ENCODE measurements at places on chromosomes 12 and 14.

GRCh38 chr12:89353188-89353822, 1.0 kb upstream of the DUSP6 start:
- DNase-seq: no peak

DNA sequence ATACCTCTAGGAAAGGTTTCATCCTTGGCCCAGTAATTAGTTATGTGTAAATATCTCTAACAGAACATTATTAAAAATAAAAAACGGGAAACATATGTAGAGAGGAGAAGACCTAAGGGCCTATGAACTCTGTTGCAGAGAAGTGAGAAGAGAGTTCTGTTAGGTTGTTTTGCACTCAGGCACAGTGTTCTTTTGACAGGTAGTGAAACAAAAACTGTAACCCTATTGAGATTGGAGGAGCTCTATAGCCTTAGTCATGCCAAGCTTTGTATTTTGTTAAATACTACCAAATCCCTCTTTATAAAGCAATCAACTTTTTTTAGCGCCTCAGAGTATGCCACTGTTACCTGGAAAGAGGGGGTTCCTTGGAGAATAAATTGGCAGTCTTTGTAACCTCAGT, 77.6 kb downstream of the CNTN1 start:
- DNase-seq: no peak

DNA sequence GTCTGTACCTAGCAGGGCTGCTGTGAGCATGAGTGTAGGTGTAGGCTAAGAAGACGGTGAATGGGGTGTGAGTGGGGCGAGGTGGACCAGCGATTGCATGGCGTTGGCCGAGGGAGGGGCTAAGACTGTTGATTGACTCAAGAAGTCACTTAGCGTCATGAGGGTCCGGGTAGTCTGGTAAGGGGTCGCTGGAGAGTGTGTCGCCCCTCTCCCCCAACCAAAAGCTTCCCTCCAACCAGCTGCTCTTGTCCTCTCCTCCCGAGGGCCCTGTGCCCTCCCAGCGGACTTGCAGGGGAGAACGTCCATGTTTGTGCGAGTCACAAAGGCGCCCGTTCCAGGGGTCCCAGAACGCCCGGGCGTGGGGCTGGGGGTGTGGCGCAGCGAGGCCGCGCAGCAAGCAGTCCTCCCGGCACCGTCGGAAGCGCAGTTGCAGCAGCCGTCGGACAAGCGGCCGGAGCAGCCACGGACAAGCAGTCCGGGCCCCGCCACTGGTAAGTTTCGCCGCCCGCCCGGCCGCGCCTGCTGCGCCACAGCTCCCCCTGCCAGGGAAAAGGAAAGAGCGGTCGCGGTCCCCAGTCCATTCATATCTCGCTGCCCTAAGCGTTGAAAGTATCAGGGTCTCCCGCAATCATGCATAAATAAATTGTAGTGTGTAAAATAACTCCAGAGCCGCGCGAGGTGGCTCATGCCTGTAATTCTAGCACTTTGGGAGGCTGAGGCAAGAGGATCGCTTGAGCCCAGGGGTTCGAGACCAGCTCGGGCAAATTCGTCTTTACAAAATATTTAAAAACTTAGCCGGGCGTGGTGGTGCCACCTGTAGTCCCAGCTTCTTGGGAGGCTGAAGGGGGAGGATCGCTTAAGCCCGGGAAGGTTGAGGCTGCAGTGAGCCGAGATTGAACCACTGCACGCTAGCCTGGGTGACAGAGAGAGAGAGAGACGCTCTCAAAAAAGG, at the start of gene CCDC63:
Gene CCDC63, plus strand, starts transcription at position 373 of the 952 bp plus-strand sequence. CDS start 5,968 bp downstream, outside the sequence.
- DNase-seq: no peak

DNA sequence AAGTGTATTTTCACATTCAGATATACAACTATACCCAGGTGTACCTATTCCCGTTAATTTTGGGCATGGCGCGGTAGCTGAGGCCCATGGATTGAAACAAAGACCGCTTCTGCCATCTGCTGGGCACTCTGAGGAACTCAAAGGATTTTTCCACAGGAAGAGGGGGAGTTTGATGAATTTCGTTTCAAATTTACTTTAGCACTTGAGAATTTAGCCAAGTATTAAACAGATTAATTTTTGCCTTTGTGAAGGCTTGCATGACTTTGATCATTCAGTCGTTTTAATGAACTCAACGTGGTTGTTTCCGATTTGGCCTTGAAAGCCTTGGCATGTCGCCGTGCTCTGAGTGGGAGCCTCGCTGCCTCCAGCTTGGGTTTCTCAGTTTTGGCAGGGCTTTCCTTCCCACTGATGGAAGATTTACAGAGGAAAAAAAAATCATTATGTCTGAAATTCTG, 153.2 kb upstream of the DDHD1 start:
- peak; percentile 5 for DNase-seq

DNA sequence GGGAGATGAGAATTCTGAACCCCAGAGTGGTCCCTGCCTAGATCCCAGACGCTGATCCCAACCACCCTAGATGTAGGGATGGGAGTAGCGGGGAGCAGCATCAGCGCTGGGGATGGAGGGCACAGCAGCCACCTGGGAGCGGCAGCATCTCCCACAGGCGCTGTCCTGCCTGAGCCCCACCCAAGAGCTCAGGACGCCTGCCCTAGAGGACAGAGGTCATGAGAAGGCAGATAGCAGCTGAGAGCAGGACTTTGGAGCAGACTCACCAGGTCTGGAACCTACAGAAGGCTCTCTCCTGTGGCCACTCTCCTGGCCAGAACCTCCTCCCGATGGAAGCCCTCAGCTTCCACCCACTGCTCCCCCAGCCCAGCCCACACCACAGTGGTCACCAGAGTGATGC, 7.2 kb downstream of the CCDC85C start:
- no peak for DNase-seq

- DNase-seq: no peak
These were observed 27.8 kb downstream of the FBRSL1 start for GRCh38 chr12:132517740-132518100.

DNA sequence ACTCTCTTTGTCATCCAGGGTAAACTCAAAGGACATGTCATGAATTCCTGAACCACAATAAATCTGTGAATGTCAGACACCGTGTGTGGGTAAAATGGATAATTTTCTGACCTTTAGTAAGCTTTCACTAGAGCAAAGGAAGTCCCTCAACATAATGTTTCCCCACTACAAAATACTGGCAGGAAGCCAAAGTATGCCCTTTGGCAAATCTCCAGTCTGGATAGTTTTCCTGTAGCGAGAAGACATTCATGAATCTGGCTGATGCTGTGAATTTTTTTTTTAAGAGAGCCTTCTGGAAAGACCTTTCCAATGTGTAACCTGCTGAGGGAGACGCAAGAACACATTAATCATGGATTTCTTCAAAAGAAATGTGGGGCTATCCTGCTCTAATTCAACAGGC, 389.6 kb upstream of the DDHD1 start:
- DNase-seq: no peak

- no peak for DNase-seq
These were observed 32.3 kb upstream of the MMP17 start for GRCh38 chr12:131795690-131796410.

GRCh38 chr14:85125291-85125670, 404.7 kb upstream of the FLRT2 start:
- no peak for DNase-seq

DNA sequence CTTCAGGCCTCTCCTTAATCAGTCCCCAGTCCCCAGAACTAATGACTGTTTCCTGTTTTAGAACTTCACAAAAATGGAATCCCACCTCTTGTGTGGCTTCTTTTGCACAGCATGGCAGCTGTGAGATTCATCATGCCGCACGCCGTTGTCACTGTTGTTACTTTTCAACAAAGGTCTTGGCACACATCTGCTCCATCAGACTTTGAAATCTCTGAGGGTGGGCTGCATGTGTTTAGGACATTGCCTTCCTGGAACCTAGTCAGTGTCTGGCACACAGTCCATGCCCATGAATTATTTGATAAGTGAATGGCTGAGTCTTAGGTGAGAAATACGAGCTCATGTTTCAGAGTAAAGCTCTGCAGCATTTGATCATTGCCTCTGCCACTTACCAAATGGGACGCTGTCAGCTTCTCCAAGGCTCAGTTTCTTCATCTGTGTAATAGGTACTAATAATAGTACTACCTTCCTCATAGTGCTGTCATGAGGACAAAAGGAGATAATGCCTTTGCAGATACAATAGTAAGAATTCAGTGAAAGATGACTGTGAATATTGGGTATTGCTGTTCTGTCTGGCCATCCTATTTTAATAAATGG, 90.4 kb downstream of the SRRM4 start:
- no peak for DNase-seq

GRCh38 chr12:124603100-124603541, 35.7 kb upstream of the NCOR2 start:
- DNase-seq: no peak

GRCh38 chr12:127245009-127245408, 1022.0 kb upstream of the TMEM132C start:
- no peak for DNase-seq

- no peak for DNase-seq
These were observed 229.1 kb upstream of the CLEC14A start for GRCh38 chr14:38485026-38485425.

DNA sequence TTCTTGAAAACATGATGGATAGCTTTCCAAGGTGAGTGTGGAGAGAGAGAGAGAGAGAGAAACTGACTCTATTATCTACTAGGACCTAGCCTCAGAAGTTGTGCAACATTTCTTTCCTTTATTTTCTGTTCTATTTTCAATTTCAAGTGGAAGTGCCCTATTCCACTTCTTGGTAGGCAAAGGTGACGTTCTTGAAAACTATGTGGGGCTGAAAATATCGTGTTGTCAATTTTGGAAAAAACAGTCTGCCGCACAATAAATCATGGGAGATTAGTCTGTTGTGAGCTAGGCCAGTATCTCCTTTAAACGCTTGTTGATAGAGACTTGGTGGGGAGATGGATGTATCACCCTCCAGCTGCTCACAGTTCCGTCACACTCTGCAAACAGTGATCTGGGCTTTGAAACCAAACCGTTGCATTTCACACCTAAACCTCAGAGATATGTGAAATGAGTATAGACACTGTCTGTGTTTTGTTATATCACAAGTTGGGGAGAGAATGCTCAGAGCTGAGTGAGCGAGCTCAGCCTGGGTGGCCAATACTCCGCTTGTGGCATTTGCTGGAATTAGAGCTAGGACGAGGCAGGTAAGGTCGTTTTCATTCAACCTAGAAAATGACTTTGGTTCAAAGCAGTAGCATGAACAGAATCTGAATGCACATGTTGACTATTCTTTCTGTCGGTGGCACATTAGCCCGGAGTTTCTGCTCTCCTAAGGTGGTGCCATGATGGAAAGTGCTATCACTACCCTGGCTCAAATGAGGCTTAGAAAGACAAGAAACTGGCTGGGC, 75.1 kb upstream of the ST8SIA1 start:
- DNase-seq: no peak

DNA sequence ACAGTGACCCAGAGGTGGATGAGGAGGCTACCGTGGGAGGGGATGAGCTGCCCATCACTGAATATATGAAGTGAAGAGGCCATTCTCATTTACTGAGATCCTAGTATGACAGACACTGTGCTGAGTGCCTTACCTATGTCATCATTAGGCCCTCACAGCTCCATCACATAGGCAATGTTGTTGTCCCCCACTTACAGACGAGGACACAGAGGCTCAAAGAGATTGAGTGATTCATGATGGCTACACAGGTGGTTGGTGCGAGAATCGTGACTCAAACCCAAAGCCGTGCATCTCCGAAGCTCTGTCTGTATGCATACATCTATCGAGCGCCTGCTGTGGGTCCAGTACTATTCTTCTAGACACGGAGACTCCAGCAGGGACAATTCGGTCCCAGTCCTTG, 5.9 kb upstream of the CCDC197 start:
- no peak for DNase-seq

GRCh38 chr14:53894456-53894855, 62.2 kb downstream of the BMP4 start:
- DNase-seq: no peak

DNA sequence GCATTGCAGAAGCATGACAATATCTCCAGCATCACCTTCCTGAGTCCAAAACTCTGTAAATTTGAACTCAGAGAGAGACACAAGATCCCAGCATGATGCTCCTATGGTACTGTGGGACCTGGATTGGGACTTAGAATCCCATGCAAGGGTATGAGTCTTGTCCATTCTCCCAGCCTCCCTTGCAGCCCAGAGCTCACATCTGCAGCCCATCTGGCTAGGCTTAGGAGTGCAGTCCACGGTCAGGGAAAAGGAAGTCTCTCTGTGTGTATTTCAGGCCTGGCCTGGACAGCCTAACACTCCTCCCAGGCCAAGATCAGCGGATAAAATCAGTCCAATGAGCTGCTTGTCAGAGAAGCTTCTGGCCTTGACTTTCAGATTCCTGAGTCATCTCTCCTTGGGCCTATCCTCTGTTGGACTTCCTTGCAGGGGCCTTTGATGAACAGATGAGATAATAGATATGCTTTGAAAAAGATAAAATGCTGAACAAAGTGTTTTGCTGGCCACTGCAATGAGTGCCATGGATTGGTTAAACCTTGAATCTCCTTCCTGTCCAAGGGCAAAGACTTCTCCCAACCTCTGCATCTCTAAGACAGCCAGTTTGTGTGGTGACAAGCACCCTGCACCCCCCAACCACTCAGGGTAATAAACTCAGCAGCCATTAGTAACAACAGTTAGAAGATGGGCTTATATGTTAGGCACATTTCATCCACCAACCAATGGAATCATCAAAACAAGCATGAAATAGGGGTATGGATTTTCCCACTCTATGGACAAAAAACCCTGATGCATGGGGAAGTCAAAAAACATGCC, 412.8 kb upstream of the TBX3 start:
- no peak for DNase-seq

GRCh38 chr14:45084946-45085346, 1.0 kb downstream of the PRPF39 start:
- no peak for DNase-seq

DNA sequence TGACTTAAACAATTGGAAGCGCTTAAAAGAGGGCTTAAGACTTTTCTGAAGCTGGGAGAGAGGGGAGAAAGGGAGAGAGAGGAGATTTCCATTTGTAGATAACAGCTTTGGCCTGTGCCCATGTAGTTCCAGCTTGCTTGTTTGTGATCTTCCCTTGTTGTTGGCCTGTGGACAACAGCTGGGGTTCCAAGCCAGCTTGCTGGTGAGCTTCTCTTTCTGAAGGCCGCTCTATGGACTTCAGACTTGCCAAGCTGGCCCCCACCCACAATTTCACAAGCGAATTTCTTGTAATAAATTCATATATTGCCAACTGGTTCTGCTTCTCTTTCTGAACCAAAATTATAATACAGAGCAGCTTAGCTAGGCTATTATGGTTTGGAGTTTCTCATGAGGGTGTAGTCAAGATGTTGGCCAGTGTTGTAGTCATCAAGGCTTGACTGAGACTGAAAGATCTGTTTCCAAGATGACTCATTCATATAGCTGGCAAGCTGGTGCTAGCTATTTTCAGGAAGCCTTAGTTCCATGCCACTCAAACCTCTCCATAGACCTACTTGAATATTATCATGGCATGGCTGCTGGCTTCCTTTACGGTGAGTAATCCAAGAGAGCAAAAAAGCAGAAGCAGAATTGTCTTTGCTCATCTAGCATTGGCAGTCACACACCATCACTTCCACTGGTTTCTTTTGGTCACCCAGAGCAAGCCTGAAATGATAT, 89.4 kb downstream of the ATP23 start:
- no peak for DNase-seq

Data from stimulated activated CD8-positive, alpha-beta memory T cell treated with anti-CD3 and anti-CD28 coated beads, Interleukin-4, amount 100 ng/mL, for 4 hours (primary cell).